ENCODE measurements at places on chromosomes 6 and 20.
A peak's percentile ranks its signal among the peaks of the same experiment; 100 is the strongest.

- peak; percentile 17 for DNase-seq
Measured at GRCh38 chr20:36085686-36086267, 68.8 kb upstream of the EPB41L1 start.

DNA sequence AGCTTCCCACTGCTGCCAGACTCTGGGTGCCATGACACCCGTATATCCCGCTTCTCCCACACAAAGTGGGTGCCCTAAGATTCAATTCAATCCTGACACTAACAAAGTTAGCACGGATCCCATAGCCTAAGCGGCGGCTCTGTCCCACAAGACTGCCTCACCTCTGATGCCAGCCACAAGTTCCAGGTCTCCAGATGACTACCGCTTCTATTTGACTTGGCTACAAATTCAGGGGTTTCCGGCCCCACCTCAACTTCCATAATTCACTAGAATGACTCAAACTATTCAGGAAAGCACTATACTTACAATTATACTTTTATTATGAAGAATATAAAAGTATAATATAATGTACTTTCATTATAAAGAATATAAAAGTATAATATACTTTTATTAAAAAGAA, 24.8 kb upstream of the SLC22A23 start:
- DNase-seq = no peak

GRCh38 chr6:15401120-15401519, 155.3 kb downstream of the JARID2 start:
- no peak for DNase-seq

DNA sequence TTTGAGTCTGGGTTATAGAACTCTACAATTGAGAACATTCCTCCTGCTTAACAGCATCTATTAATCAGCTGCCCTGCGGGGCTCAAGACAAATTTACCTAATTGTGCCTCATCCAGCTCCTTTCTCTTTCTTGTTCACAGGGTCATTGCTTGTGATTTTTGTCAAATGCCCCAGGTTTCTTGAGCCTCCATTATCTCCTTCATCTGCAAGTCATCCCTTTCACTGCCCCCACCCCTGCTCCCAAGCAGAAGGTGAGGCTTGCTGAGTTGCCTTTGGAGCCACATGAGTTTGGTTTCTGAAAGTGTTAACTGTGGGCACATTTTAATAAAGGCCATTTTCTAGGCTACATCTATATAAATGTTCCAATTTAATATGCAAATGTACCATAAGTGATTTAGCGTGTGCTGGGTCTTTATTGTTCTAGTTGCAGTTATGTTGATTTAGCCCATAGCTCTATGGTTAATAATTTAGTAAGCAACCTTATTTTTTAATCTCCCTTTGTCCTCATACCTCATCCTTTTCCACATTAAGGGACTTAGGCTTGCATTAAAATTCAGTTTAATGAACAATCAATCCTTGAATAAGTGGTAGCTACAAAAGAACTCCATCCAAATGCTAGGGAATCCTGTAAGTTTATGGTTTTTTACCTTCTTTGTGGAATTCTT, 56.1 kb downstream of the VSTM2L start:
- no peak for DNase-seq

GRCh38 chr6:51163843-51164529, 345.3 kb downstream of the TFAP2B start:
- DNase-seq = no peak

- DNase-seq = no peak
Measured at GRCh38 chr6:107794771-107795170, 29.3 kb downstream of the SCML4 start.

Data from non-pigmented ciliary epithelial cell (primary cell).